Activated CD8-positive, alpha-beta T cell treated with anti-CD3 and anti-CD28 coated beads for 36 hours (primary cell): ENCODE measurements at places on chromosomes 1 and 21. TPM values are rescaled to one million over a fixed set of nuclear protein-coding genes. Genes with fewer than 3 reads are reported as not detected.
A peak's percentile ranks its signal among the peaks of the same experiment; 100 is the strongest.

COG2 gene
- 26.1 TPM for total RNA-seq

ADAMTS5 gene
- not detected for total RNA-seq

BGLAP gene
- 2.2 TPM for total RNA-seq

KDM5B gene
- 54.8 TPM for total RNA-seq

AIM2 gene
- 8.6 TPM for total RNA-seq

HTR6 gene
- not detected for total RNA-seq

FCRL6 gene
- not detected for total RNA-seq

SPRR2B gene
- not detected for total RNA-seq

CGN gene
- total RNA-seq, result 1.7 TPM

IFNAR2 gene
- 38.6 TPM for total RNA-seq

NECTIN4 gene
- not detected for total RNA-seq

DNA sequence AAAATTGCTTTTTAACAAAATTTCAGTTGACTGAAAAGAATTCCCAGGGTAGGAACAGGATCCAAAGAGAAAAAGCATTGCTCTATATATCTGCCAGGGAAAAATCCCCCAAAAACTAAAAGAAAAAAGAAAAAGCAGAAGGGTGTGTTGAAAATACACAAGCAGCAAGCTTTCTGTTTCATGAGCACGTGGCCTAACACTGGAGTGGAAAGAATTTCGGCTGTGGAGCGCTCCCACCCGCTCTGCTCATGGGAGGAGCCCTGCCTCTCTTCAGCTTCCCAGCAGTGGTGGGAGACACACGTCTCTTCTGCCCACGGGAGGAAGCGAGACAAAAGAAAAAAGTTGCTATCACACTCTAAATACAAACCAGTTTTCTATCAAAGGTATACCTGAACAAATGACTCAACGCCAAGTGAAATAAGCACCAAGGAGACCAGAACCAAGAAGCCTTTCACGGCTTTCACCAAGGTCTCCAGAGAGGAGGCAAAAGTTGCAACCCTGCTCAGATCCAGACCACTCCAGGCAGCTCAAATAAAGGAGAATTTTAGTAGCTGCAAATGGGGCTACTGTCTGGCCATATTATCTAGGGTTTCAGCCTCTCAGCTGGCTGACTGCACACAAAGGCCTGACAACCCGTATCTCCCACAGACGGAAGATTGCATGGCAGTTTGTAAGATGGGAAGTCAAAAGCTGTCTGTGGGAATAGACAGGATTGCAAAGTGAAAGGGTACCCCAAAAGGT, 29.5 kb upstream of the ZNF496 start:
- H3K27ac ChIP-seq, result no peak overlapping the region
- peaks cover 12% of the 10 kb centered on the region for H3K4me1 ChIP-seq
- H3K27me3 ChIP-seq, result peaks cover 22% of the 10 kb centered on the region
- H3K4me3 ChIP-seq, result no peak overlapping the region
- DNase-seq, result no peak

DNA sequence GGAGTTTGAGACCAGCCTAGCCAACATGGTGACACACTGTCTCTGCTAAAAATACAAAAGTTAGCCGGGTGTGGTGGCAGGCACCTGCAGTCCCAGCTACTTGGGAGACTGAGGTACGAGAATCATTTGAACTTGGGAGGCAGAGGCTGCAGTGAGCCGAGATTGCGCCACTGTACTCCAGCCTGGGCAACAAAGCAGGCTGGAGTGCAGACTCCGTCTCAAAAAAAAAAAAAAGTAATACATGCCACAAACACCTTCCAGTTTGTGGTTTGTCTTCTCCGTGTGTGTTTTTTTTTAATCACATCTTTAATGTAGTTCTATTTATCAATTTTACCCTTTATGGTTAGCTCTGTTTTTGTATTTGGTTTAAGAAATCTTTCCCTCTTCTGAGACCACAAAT, 22.3 kb downstream of the POGZ start:
- no peak for DNase-seq
- H3K4me3 ChIP-seq, result no peak overlapping the region
- H3K27ac ChIP-seq, result no peak overlapping the region
- H3K27me3 ChIP-seq, result no peaks in the 10 kb centered on the region
- peaks cover 40% of the 10 kb centered on the region for H3K4me1 ChIP-seq

GRCh38 chr1:239758756-239759155, 332.9 kb upstream of the FMN2 start:
- no peak overlapping the region for H3K4me3 ChIP-seq
- H3K27me3 ChIP-seq, result no peaks in the 10 kb centered on the region
- H3K36me3 ChIP-seq, result no peaks in the 10 kb centered on the region
- no peaks in the 10 kb centered on the region for H3K4me1 ChIP-seq
- DNase-seq, result no peak
- no peak overlapping the region for H3K27ac ChIP-seq

- no peaks in the 10 kb centered on the region for H3K27me3 ChIP-seq
- H3K27ac ChIP-seq, result peak overlapping the region; percentile 78
- peak; percentile 71 for DNase-seq
- H3K4me3 ChIP-seq, result no peak overlapping the region
- H3K4me1 ChIP-seq, result peaks cover 16% of the 10 kb centered on the region
These were observed 9.0 kb upstream of the IFFO2 start for GRCh38 chr1:18965206-18966173.

DNA sequence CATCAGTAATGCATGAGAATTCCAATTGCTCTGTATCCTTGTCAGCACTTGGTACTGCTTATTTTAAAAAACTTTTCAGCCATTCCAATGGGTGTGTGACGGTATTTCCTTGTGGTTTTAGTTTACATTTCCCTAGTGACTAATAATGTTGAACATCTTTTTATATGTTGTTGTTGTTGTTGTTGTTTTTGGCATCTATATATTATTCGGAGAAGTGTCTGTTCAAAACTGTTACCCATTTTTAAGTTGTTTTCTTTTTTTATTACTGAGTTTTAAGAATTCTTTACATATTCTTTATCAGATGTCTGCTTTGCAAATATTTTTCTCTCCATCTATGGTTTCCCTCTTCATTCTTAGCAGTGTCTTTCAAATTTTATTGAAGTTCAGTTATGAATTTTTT, 231.1 kb upstream of the POU3F1 start:
- DNase-seq, result no peak
- no peaks in the 10 kb centered on the region for H3K36me3 ChIP-seq
- H3K27ac ChIP-seq, result no peak overlapping the region
- H3K4me1 ChIP-seq, result no peaks in the 10 kb centered on the region
- peaks cover 21% of the 10 kb centered on the region for H3K27me3 ChIP-seq
- no peak overlapping the region for H3K4me3 ChIP-seq

- H3K4me1 ChIP-seq, result peaks cover 12% of the 10 kb centered on the region
- no peak for DNase-seq
- no peaks in the 10 kb centered on the region for H3K27me3 ChIP-seq
- H3K36me3 ChIP-seq, result peaks cover 38% of the 10 kb centered on the region
These were observed 11.4 kb downstream of the AGMAT start for GRCh38 chr1:15573477-15573876.

GRCh38 chr1:72521659-72522058, 239.3 kb upstream of the NEGR1 start:
- DNase-seq, result no peak
- no peaks in the 10 kb centered on the region for H3K4me1 ChIP-seq
- H3K27me3 ChIP-seq, result no peaks in the 10 kb centered on the region

GRCh38 chr1:161096015-161096414, 2.1 kb upstream of the KLHDC9 start:
- no peak overlapping the region for H3K4me3 ChIP-seq
- peaks cover 67% of the 10 kb centered on the region for H3K4me1 ChIP-seq
- H3K27me3 ChIP-seq, result no peaks in the 10 kb centered on the region

- H3K4me3 ChIP-seq, result no peak overlapping the region
- H3K36me3 ChIP-seq, result no peaks in the 10 kb centered on the region
- no peaks in the 10 kb centered on the region for H3K4me1 ChIP-seq
- DNase-seq, result no peak
- no peak overlapping the region for H3K27ac ChIP-seq
- H3K27me3 ChIP-seq, result peaks cover 15% of the 10 kb centered on the region
These were observed 77.6 kb downstream of the SETD4 start for GRCh38 chr21:35982717-35983116.

DNA sequence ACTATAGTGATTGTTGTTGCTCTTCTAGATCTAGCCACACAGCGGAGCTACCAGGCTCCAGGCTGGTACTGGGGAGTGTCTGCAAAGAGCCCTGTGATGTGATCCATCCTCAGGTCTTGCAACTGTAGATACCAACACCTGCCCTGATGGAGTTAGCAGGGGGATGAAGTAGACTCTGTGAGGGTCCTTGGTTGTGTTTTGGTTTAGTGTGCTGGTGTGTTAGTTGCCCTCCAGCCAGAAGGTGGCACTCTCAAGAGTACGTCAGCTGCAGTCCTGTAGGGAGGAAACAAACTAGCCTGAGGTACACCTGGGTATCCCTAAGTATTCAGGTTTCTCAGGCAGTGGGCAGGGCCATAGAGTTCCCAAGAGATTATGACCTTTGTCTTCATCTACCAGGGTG, 81.2 kb upstream of the TMPRSS2 start:
- no peak overlapping the region for H3K27ac ChIP-seq
- H3K36me3 ChIP-seq, result no peaks in the 10 kb centered on the region
- no peak for DNase-seq

DNA sequence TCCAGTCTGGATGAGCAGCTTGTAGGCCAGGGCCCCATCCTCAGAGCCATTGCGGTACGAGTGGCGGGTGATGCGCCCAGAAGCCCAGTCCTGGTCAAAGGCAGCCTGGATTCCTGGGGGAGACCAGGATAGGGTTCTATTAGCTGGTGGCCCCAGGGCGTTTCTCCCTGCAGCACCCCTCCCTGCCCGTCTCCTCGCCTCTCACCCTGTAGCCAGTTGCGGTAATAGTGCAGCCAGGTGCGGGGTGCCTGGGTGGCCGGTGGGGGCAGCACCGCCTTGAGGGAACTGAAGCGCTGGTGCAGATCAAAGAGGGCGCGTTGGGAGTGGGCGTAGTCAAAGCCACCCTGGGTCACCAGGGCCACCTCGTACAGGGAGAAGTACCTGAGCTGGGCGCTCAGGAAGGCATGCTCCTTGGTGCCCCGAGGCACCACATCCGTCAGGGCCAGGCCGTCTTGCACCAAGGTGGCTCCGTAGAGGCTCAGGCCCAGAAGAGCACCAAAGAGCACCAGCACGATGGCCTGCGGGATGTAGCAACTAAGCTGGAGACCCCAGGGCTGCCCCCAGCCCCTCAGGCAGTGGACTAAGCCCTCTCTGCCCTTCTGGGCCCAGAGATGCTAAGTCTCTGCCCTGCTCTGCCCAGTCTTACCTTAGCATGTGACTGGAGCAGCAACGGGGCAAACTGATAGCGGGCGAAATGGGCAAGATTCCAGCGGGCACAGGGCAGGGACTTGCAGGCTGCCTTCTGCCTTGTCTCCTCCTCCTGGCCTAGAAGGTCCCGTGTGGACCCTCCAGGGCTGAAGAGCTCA, 15.7 kb downstream of the PTCH2 start:
- no peak for DNase-seq
- peaks cover 2% of the 10 kb centered on the region for H3K4me1 ChIP-seq
- H3K27me3 ChIP-seq, result no peaks in the 10 kb centered on the region
- H3K36me3 ChIP-seq, result no peaks in the 10 kb centered on the region
- H3K27ac ChIP-seq, result no peak overlapping the region

DNA sequence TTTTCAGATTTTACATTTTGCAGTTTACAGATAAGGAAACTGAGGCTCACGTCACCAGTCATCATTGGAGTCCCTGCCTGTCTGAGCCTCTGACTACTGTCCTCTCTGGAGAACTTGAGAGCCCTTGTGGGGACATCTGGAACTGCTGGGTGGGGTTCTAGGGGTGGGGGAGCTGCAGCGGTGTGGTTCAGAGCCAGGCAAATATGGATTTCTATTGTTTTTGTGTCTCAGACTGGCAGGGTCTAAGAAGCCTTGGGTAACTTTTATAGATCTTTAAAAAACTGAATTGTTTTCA, 46.9 kb downstream of the IER5 start:
- H3K4me3 ChIP-seq, result peak overlapping the region; percentile 63
- H3K36me3 ChIP-seq, result no peaks in the 10 kb centered on the region
- DNase-seq, result peak; percentile 59
- peak overlapping the region; percentile 93 for H3K27ac ChIP-seq
- H3K4me1 ChIP-seq, result peaks cover 67% of the 10 kb centered on the region

GRCh38 chr1:40694353-40694874, 2.9 kb downstream of the NFYC start:
- H3K36me3 ChIP-seq, result peaks cover 18% of the 10 kb centered on the region
- H3K4me3 ChIP-seq, result peak overlapping the region; percentile 87
- H3K4me1 ChIP-seq, result peaks cover 69% of the 10 kb centered on the region
- H3K27ac ChIP-seq, result peak overlapping the region; percentile 93
- no peaks in the 10 kb centered on the region for H3K27me3 ChIP-seq

GRCh38 chr1:245953876-245954660, 553.0 kb downstream of the SMYD3 start:
- H3K4me1 ChIP-seq, result peaks cover 20% of the 10 kb centered on the region
- no peaks in the 10 kb centered on the region for H3K36me3 ChIP-seq
- no peaks in the 10 kb centered on the region for H3K27me3 ChIP-seq

- no peaks in the 10 kb centered on the region for H3K27me3 ChIP-seq
- DNase-seq, result no peak
- peaks cover 16% of the 10 kb centered on the region for H3K36me3 ChIP-seq
- H3K4me1 ChIP-seq, result peaks cover 24% of the 10 kb centered on the region
- H3K4me3 ChIP-seq, result no peak overlapping the region
- no peak overlapping the region for H3K27ac ChIP-seq
These were observed 1.9 kb downstream of the TMCO4 start for GRCh38 chr1:19797827-19798226.

- peaks cover 15% of the 10 kb centered on the region for H3K4me1 ChIP-seq
- H3K27ac ChIP-seq, result no peak overlapping the region
- H3K36me3 ChIP-seq, result peaks cover 30% of the 10 kb centered on the region
- no peak overlapping the region for H3K4me3 ChIP-seq
- H3K27me3 ChIP-seq, result no peaks in the 10 kb centered on the region
These were observed 31.0 kb upstream of the PPP1R15B start for GRCh38 chr1:204442376-204443259.

DNA sequence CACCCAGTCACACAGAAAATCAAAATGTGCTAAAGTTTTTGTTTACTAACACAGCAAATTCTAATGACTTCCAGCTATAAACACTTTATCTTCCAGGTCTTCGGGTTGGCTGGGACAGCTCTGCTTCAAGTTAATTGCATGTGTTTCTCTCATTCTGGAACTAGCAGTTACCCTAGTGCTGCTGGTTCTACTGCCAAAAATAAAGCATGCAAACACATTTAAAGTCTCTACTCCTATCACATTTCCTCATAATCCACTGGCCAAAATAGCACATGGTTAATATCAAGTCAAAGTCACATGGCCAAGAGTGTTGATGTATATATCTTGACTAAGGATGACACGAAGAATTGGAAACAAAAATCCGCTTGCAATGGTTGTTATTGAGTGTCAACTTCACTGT, 973.1 kb upstream of the ADGRL2 start:
- DNase-seq, result no peak
- H3K27ac ChIP-seq, result no peak overlapping the region
- no peaks in the 10 kb centered on the region for H3K4me1 ChIP-seq
- H3K36me3 ChIP-seq, result no peaks in the 10 kb centered on the region

- no peaks in the 10 kb centered on the region for H3K36me3 ChIP-seq
- DNase-seq, result no peak
- H3K4me3 ChIP-seq, result no peak overlapping the region
- no peak overlapping the region for H3K27ac ChIP-seq
These were observed 595 bp downstream of the GABRD start for GRCh38 chr1:2019571-2020309.
